ENCODE measurements at places on chromosomes 4 and X. TPM values are rescaled to one million over a fixed set of nuclear protein-coding genes. Genes with fewer than 3 reads are reported as not detected.

Gene PDLIM3
- 98.6 TPM for total RNA-seq

Gene GAGE13
- total RNA-seq = not detected

Gene ITGB1BP2
- 2.0 TPM for total RNA-seq

Gene CENPI
- 4.4 TPM for total RNA-seq

Gene AWAT2
- total RNA-seq = not detected

Gene CENPE
- total RNA-seq = 30.6 TPM

Gene OTC
- not detected for total RNA-seq

Gene HTR2C
- 0.44 TPM for total RNA-seq

Gene HPGD
- total RNA-seq = not detected

Gene STPG2
- under 0.01 TPM for total RNA-seq

Gene TMPRSS11F
- not detected for total RNA-seq

Gene BTK
- total RNA-seq = not detected

Gene ABCG2
- total RNA-seq = 17.8 TPM

Gene STBD1
- total RNA-seq = 4.0 TPM

Gene SOWAHD
- total RNA-seq = not detected

Gene PNMA6A
- total RNA-seq = 0.29 TPM

Gene ATP1B4
- total RNA-seq = not detected

Gene RAI2
- under 0.01 TPM for total RNA-seq

Gene IL15
- 7.0 TPM for total RNA-seq

Gene ENPEP
- total RNA-seq = 1.1 TPM

Gene TMPRSS11D
- not detected for total RNA-seq

Gene FOXR2
- not detected for total RNA-seq

Gene HS3ST1
- total RNA-seq = 1.1 TPM

Gene CDKL2
- 0.29 TPM for total RNA-seq

Gene GSX2
- not detected for total RNA-seq

Gene UNC5C
- under 0.01 TPM for total RNA-seq

Gene RNF128
- total RNA-seq = 11.0 TPM

Gene SPINK2
- total RNA-seq = not detected

Gene NEUROG2
- not detected for total RNA-seq

Gene MAGEA10
- not detected for total RNA-seq

Gene SLC9A7
- 16.2 TPM for total RNA-seq

Gene CXorf51B
- not detected for total RNA-seq

Gene CPE
- 2.3 TPM for total RNA-seq

Data from placental pericyte (primary cell).